ENCODE measurements at places on chromosomes 12 and 14. TPM values are rescaled to one million over a fixed set of nuclear protein-coding genes. Genes with fewer than 3 reads are reported as not detected.

DNA sequence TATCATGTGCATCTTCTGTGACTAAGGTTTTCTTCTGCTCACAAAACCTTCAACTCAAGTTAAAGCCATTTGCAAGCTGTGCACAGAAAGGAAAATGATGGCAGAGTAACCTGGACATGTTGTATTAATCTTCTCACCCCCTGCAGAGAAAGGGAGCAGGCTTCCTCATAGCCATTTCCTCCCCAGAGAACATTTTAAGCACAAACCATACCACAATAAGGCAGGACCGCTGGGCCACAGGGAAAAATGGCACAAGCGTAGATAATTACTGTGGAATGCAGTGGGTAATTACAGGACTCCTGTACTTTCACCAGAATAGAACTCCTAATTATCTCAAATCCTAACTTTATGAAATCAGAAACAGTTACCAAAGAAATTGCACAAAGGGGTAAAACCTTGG, 215.7 kb downstream of the KIF21A start:
- DNase-seq: no peak

RAPGEF3 gene
- 0.38 TPM for total RNA-seq

MUCL1 gene
- not detected for total RNA-seq

DNA sequence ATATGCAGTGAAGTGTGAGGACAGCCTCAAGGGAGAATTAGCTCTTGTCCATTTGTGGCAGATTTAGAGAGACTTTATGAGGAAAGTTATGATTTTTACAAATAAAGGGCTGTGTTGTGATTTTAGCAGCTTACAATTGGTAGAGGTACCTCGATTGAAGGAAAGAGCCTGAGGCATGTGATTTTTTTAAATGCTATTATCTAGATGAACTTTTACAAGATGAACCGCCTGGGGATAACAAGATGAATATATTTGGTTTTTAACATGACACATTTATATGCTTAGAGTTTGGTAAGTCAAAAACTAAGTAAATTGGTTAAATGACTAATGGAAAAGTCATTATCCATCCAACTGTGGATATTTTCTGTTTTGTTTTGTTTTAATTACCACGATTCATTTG, 52.6 kb downstream of the AEBP2 start:
- no peak for DNase-seq

GRCh38 chr12:7142056-7142644, 12.0 kb downstream of the CLSTN3 start:
- DNase-seq: peak; percentile 14

GRCh38 chr12:101746661-101747060, 7.4 kb upstream of the SYCP3 start:
- DNase-seq: no peak

DNA sequence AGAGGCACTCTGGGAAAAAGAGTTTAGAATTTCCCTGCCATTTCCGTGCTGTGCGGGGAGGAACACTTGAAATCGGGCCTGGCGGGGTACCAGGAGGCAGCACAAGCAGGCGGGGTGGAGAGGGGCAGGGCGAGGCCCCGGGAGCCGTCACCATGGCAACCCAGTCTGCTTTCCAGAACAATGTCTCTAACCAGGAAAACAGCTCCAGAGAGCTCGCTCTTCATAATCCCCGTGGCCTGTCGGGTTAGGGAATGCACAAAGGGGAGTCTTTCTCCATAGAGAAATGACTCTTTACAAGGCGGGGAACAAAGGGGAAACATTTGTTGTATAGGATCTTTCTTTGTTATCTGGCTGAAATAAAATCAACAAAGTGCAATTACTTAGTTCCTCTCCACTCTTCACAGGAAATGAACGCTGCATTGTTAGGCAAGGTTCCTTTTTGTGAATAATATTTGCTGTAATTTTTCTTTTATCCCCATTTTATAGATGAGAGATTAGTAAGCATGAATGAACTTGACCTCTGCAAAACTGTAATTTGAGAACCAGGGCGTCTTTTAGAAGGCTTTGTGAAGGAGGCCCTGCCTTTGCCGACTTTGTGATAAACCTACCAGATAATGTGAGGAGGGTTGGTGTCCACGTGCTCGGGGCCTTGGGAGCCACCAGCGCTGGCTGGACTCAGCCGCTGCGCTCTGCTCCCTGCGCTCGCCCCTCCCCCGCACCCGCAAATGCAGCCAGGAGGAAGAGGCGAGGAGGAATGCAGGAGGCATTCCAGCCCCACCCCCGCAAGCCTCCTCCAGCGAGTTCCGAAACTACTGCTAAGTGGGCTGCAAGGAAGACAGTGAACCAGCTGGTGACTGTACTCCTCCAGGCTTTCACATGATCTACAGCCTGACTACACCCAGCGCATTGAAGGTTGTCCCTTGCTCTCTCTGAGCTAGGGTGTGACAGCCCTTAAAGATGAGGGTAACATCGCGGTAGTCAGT, 105.2 kb upstream of the ATF7IP start:
- peak; percentile 48 for DNase-seq

- DNase-seq: no peak
Measured at GRCh38 chr12:11811008-11811407, 161.5 kb downstream of the ETV6 start.
